Psoas muscle (tissue), 8 donors: ENCODE measurements at places on chromosomes 2 and 18. TPM values are rescaled to one million over a fixed set of nuclear protein-coding genes. Genes with fewer than 3 reads are reported as not detected.

DNA sequence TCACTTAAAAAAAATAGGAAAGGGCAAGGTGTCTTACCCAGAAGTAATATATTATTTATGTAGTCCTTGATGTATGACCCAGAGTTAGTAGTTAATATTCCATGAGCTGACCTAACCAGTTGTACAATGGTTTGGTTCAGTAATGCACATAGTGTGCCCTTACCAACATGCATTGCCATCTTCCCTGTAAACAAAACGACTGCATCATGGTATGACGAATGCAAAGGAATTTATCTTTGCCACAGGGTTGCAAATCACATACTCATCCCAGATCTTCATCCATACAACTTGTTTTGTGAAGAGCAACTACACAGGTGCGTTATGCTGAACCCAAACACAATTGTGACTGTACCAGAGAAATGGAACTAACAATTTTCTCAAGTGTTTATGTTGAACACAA is 68.9 kb upstream of the ZSWIM2 start:
- no peaks in the 10 kb centered on the region for H3K4me1 ChIP-seq
- H3K36me3 ChIP-seq: no peaks in the 10 kb centered on the region
- H3K27me3 ChIP-seq: no peaks in the 10 kb centered on the region

GRCh38 chr18:76985156-76985950 is 147.2 kb downstream of the MBP start:
- no peak overlapping the region for H3K27ac ChIP-seq
- H3K4me1 ChIP-seq: no peaks in the 10 kb centered on the region
- no peaks in the 10 kb centered on the region for H3K36me3 ChIP-seq
- no peak overlapping the region for H3K4me3 ChIP-seq

GRCh38 chr2:20487030-20487391 is 40.1 kb downstream of the RHOB start:
- no peaks in the 10 kb centered on the region for H3K36me3 ChIP-seq
- no peak for DNase-seq
- H3K27me3 ChIP-seq: no peaks in the 10 kb centered on the region
- peaks cover 10% of the 10 kb centered on the region for H3K4me1 ChIP-seq
- H3K27ac ChIP-seq: no peak overlapping the region

- no peak overlapping the region for H3K4me3 ChIP-seq
- no peaks in the 10 kb centered on the region for H3K27me3 ChIP-seq
- no peak overlapping the region for H3K27ac ChIP-seq
- H3K36me3 ChIP-seq: no peaks in the 10 kb centered on the region
- H3K4me1 ChIP-seq: no peaks in the 10 kb centered on the region
These were observed 101.6 kb upstream of the MAP4K3 start for GRCh38 chr2:39538718-39539117.

The ANKRD30BL gene
- not detected for total RNA-seq

GRCh38 chr2:144711630-144712549 is 192.0 kb upstream of the ZEB2 start:
- no peak overlapping the region for H3K4me3 ChIP-seq
- H3K27me3 ChIP-seq: no peaks in the 10 kb centered on the region
- H3K4me1 ChIP-seq: peaks cover 2% of the 10 kb centered on the region

The DNAH6 gene
- total RNA-seq: 0.08 TPM

GRCh38 chr2:48600917-48601316 is 16.7 kb upstream of the GTF2A1L start:
- H3K27me3 ChIP-seq: no peaks in the 10 kb centered on the region
- H3K27ac ChIP-seq: no peak overlapping the region
- no peak overlapping the region for H3K4me3 ChIP-seq

DNA sequence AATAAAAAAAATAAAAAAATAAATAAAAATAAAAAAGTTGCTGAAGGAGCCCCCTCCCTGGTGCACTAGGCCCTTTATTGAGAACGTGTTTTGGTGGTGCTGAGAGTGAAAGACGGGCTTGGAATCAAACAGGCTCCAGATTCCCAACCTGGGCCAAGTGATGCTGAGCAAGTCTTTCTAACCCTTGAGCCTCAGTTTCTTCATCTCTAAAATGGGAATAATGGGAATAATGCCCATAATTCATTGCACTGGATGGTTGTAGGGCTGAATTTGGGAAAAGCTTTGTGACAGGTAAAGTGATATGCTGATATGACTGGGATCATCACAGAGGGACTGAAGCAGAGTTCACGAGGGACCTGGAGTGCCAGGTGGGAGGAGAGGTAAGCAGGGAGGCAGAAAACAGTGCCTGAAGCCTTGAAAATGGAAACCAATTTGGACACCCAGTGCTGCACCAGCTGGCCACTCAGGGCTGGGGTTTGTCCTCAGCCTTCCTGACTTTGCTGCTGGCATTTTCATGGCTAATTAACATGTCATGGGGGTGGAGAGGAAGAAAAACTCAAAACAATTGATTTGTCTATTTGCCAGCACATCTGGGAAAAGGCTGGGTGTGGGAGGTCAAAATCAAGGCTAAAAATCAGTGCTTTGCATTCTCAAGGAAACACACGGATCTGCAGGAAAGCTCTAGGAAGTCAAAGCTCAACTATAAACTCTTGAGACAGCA is 241.3 kb downstream of the LOXHD1 start:
- no peak overlapping the region for H3K27ac ChIP-seq
- H3K27me3 ChIP-seq: no peaks in the 10 kb centered on the region
- H3K4me3 ChIP-seq: no peak overlapping the region
- no peak for DNase-seq

The ILKAP gene
- 37.1 TPM for total RNA-seq

The PPIL3 gene
- total RNA-seq: 18.5 TPM

- no peaks in the 10 kb centered on the region for H3K36me3 ChIP-seq
- DNase-seq: peak; percentile 75
- no peaks in the 10 kb centered on the region for H3K4me1 ChIP-seq
- H3K27ac ChIP-seq: no peak overlapping the region
These were observed 31.2 kb upstream of the SLC66A3 start for GRCh38 chr2:11123856-11124759.

DNA sequence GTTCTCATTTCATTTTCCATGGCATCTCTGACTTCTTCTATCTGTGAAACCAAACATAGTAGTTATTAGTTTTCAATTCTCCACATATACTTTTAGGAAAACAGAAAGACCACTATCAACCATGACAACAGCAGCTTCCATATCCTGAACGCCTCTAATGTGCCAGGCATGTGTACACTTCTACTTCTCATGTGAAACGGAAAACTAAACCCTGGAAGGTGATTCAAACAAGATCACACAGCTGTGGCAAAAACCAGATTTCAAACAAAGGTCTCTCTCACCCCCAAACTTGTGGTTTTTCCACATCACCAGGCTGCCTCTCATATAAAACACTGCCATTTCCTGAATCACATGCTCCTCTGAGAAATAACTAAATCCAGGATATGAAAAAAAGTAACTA is 41.8 kb downstream of the PTCD3 start:
- no peaks in the 10 kb centered on the region for H3K4me1 ChIP-seq
- no peaks in the 10 kb centered on the region for H3K27me3 ChIP-seq
- DNase-seq: no peak
- H3K4me3 ChIP-seq: no peak overlapping the region
- H3K36me3 ChIP-seq: peaks cover 98% of the 10 kb centered on the region

GRCh38 chr2:84906108-84906899 is 848 bp downstream of the TMSB10 start:
- DNase-seq: peak; percentile 38
- peak overlapping the region; percentile 80 for H3K27ac ChIP-seq
- H3K36me3 ChIP-seq: no peaks in the 10 kb centered on the region
- peak overlapping the region; percentile 90 for H3K4me3 ChIP-seq
- peaks cover 3% of the 10 kb centered on the region for H3K4me1 ChIP-seq
- H3K27me3 ChIP-seq: peaks cover 13% of the 10 kb centered on the region

DNA sequence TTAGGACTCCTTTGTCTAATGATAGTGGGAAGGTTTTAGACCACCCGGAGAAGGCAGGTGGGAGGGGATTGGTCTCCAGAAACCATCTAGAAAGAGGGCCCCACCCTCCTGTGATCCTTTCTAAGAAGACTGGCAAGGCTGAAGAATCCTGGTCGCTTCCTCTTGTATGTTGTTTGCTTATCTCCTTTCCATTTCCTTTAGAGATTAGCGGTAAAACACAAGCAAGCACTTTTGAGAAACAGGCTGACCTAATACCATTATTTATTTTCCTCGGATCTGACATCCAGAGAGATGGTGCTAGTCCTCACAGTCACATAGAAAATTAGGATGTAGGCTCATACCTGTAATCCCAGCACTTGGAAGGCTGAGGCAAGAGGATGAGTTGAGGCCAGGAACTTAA is 45.2 kb upstream of the SPRED2 start:
- no peaks in the 10 kb centered on the region for H3K4me1 ChIP-seq
- no peaks in the 10 kb centered on the region for H3K27me3 ChIP-seq
- H3K4me3 ChIP-seq: no peak overlapping the region
- no peak for DNase-seq

DNA sequence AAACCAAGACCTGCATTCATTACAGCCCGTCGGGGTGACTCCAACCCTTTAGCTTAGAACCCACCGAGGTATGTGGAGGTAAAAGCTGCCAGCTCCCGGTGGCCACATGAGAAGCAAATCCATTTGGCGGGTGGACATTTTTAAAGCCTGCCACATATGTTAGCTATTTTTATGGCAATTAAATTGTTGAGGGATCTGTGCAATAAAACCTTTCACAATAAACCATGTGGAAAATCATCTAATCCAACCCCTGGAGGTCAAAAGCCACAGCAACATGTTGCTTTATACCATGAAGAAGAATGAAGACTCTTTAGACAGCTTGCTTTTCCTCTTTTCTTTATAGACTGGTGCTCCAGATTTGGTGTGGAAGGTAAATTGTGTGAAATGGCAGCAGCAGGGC is 176.3 kb downstream of the AGPS start:
- no peak overlapping the region for H3K4me3 ChIP-seq
- no peak overlapping the region for H3K27ac ChIP-seq
- DNase-seq: no peak
